ENCODE measurements at places on chromosomes 6 and 20.

- DNase-seq, result no peak
These were observed 137.5 kb downstream of the BTBD3 start for GRCh38 chr20:12055161-12055560.

GRCh38 chr6:41161380-41161779 is 1.5 kb downstream of the TREM2 start:
- DNase-seq, result no peak

- DNase-seq, result no peak
These were observed 220.4 kb upstream of the ZNF217 start for GRCh38 chr20:53814060-53814459.

DNA sequence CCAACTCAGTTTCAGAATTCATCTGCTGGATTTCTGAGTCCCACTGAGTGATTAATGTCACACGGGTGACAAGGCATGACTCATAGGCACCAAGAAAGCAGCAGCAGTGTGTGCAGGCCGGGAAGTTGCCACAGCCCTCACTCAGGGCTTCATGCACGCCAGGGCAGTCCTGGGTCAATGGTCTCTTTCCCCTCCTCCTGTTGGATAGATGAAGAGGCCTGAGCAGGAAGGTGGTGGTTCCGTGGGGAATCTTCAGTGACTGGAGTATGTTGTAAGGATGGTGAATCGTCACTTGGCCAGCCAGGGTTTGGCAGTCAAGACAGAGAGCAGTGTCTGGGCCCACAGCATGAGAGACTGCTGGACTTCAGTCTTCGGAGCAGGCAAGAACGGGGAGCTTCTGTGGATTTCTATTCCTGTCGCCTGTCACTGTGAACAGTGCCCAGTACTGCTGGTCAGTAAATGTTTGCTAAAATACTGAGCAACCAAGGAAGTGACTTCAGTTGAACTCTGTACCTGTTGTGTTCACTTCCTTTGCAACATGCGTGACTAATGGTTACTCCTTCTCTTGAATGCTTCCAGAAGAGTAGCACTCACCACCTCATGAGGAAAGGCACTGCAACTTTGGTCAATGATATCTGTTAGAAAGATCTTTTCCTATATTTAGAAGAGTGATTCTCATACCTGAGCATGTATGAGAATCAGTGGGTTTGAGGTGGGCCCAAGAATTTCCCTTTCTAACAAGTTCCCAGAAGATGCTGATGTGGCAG is 62.0 kb upstream of the CD93 start:
- peak; percentile 97 for DNase-seq

GRCh38 chr20:31740208-31740607 is 1.1 kb downstream of the TPX2 start:
- DNase-seq, result peak; percentile 32

DNA sequence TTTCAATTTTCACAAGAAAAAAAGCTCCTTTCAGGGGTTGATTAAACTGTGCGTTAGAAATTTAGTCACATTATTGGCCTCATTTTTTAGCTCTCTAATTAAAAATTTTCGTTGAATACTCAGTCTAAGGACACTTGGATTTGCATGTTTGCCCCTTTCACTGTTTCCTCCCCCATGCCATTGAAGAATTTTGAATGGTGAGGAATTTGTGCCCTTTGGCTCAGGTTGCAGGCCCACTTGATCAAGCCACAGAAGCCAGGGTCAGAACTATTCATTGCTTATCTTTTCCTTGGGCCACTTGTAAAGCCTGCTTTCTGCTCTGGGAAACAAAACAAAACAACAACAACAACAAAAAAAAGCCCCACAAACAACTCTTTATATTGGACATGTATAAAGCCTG is 12.2 kb downstream of the LIN28B start:
- DNase-seq, result no peak

GRCh38 chr6:14117158-14118090 is at the start of gene CD83:
Gene CD83 (plus strand): TSS chr6:14117772. CDS start chr6:14117812, 40 bp downstream.
- peak; percentile 95 for DNase-seq

- DNase-seq, result peak; percentile 61
These were observed 15.1 kb downstream of the SOX4 start for GRCh38 chr6:21608601-21609000.

GRCh38 chr20:58818586-58819285 is 32.0 kb downstream of the GNAS-AS1 start:
- DNase-seq, result no peak

GRCh38 chr6:12232339-12232738 is 57.8 kb upstream of the EDN1 start:
- peak; percentile 92 for DNase-seq

DNA sequence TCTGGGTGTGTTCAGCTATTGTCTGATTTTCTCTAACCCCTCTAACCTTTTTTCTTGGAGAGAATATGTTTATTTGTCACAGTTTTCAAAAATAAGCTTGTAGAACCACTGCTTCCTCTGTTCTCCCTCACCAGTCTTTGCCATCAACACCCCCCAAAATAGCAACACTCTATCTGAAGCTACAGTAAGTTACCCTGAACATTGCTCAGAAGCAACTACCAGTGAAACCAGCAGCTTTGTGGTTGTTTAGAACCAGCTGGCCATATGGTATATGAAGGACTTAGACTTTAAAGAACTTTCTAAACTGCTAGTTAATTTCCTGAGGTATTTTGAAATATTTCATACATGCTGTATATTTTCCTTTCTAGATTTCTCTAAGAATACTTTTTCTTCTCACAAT is 242.9 kb downstream of the KHDRBS2 start:
- DNase-seq, result no peak

- DNase-seq, result no peak
These were observed 636.2 kb downstream of the KHDRBS2 start for GRCh38 chr6:61649845-61650244.

GRCh38 chr6:161951126-161951525 is 677.3 kb upstream of the AGPAT4 start:
- no peak for DNase-seq

DNA sequence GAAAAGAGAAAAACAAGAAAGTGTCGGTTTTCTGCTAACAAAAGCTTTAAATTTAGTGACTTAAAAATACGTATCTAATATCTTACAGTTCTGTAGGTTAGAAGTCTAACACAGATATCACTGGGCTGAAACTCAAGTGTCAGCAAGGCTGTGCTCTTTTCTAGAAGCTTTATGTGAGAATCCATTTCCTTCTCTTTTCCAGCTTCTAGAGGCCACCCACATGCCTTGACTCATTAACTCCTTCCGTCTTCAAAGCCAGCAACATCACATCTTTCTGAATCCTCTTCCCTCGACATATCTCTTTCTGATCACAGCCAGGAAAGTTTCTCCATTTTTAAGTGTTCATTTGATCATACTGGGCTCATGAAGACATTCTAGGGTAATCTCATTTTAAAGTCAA is 262.0 kb downstream of the MAFB start:
- DNase-seq, result peak; percentile 77

GRCh38 chr20:56780266-56780665 is 151.2 kb downstream of the TFAP2C start:
- DNase-seq, result no peak

DNA sequence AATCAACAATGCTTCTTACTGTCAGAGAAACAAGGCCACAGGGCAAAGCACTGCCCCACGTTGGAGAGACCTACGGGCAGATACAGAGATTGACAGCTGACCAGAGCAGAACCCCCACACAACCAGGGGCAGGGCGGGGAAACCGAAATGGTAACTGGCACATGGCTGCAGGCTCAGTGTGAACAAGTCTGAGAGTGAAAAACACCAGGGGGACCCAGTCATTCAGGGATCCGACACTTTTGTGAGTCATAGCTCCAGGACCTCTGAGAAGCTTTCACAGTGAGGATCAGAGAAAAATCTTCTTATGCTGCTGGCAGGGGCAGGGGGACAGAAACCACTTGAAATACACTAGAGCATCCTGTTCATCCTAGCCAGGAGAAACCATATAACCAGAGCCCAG is 254.2 kb downstream of the C6orf118 start:
- no peak for DNase-seq

GRCh38 chr20:24998631-24999445 is 6.3 kb upstream of the APMAP start:
- DNase-seq, result no peak

DNA sequence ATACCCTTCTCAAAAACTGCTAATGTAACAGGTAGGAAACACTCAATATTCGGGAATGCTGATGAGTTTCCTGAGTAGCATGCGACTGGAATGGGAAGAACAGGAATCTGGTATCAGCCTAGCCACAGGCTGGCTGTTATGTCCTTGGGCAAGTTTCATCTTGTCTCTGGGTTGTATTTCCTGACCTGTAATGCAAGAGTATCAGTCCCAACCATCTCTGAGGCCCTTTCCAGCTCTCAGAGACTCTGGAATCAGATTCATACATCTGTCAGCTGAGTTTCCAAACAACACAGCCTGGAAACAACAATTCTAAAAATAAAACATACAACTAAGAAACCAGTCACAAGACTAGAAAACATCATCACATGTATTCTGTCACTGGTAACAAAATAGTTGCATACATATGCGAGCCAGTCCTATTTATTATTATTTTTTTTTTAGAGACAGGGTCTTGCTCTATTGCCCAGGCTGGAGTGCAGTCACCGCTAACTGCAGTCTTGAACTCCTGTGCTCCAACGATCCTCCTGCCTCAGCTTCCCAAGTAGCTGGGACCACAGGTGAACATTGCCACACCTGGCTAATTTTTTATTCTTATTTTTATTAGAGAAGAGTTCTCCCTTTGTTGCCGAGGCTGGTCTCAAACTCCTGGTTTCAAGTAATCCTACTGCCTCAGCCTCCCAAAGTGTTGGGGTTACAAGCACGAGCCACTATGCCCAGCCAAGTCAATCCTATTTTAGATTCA is 16.7 kb upstream of the TFAP2A start:
- no peak for DNase-seq

DNA sequence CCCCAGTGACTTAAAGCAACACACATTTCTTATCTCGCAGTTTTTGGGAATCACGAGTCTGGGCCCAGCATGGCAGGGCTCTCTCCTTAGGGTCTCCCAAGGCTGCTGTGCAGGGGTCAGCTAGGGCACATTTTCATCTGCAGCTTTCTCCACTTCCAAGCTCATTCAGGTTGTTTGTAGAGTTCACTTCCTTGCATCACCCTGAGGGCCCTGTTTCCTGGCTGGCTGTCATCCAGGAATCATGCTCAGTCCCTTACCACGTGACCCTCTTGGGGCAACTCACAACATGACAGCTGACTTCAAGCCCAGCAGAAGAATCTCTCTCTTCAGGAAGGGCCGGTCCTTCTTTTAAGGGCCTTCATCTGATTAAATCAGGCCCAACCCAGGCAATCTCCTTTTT is 21.3 kb downstream of the SNAP25 start:
- DNase-seq, result no peak

DNA sequence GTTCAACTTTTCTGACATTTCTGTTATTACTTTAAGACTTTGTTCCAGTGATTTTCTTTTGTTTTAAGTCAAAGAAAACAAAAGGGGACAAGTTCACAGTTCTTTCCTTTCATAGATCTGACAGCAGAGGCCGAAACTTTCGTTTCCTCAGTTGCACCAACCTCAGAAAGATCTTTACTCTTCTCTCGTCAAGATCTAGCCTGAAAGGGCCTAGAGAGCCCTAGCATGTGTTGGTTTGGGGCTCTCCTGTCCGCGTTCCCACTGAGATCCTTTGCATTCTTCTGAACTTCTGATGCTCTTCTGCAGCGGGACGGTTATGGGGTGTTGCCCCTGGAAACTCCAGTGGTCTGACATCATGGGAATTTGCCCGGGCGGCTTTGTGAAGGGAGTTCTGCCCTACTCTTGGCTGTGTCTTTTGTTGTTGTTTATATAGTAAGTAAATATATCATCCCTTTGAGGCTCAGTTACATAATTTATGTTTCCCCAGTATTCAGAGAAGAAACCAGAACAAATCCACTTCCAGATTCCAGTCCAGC is 129.1 kb downstream of the SASH1 start:
- DNase-seq, result no peak

DNA sequence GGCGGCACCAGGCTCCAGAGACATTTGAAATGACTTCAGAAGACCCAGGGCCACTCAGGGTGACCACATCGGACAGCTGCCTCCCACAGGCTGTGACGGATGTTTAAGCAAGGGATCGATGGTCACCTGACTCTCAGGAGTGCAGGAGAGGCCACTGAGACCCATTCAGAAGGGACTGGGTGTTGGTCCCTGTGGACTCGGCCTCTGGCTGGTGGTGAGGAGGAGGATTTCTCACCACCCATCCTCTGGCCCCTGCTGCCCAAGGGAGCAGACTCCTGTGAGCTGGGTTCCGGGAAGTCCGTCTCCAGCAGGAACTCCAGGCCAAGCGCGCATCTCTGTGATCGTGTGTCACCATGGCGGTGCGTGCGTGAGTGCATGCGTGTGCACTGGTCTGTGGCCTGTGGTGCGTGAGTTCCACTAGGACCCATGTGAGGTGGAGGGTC is 25.5 kb downstream of the NPEPL1 start:
- no peak for DNase-seq

GRCh38 chr6:140623498-140623897 is 1249.0 kb upstream of the CITED2 start:
- DNase-seq, result no peak

GRCh38 chr6:36924131-36924530 is 30.4 kb upstream of the PI16 start:
- no peak for DNase-seq

- peak; percentile 87 for DNase-seq
These were observed 671 bp downstream of the TAPBP start for GRCh38 chr6:33313105-33313708.

GRCh38 chr6:30782425-30783014 is 38.2 kb upstream of the IER3 start:
- DNase-seq, result no peak

DNA sequence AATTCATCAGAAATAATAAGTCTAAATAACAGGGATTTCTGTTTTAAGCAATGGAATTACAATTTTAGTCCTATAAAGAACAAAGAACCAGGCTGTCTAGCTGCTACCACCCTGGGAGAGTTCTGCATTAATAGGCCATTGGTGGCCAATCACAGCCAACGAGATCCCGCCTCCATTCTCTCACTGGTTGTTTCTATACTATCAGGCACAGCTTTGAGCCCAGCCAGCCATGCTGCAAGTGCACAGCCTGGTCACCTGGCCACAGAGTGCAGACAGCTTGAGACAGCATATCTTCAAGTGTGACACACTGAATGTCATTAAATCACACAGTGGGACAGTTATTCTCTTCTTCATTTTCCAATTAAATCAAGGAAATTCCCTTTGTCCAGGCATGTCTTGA is 16.1 kb upstream of the RAB22A start:
- DNase-seq, result no peak

- no peak for DNase-seq
These were observed 40.2 kb downstream of the E2F3 start for GRCh38 chr6:20441921-20442320.

- DNase-seq, result no peak
These were observed 26.8 kb downstream of the SLC17A9 start for GRCh38 chr20:62979310-62979709.

DNA sequence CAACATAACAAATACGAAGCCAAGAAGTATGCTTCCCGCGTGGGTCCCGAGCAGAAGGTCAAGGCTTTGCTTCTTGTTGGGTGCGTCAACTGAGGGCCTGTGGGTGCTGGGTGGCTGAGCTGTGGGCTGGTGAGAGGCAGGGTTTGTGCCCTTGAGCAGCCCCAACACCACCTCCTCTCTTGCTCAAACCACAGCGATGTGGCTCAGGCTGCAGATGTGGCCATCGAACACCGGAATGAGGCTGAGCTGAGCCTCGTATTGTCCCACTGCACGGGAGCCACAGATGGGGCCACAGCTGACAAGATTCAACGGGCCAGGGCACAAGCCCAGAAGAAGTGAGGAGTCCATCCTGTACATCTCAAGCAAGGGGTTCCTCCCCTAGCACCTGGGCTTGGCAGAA is 7.0 kb upstream of the PTPRA start:
- DNase-seq, result no peak

GRCh38 chr6:149153693-149154092 is 163.8 kb upstream of the TAB2 start:
- peak; percentile 72 for DNase-seq
